ENCODE measurements at places on chromosomes 4 and X.
A peak's percentile ranks its signal among the peaks of the same experiment; 100 is the strongest.

- DNase-seq = no peak
Measured at GRCh38 chr4:185265942-185266341, 56.5 kb downstream of the SNX25 start.

DNA sequence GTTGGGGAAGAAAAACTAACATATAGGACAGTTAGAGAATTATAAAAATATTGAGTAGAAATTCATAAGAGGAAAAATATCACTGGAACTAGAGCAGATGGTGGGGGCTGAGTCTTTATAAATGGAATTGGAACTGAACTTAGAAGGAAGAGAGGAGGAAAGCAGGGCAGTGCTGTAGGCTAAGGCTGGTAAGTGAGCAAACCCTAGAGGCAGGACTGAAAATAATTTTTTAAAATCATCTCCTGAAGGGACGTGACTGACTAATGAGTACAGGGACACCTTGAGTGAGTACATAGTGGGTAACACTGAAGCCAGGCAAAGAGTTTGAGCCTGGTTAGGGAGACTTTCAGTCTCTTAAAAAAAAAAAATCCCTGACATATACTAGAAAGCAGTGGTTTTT is 63.3 kb downstream of the GALNT7 start:
- no peak for DNase-seq

DNA sequence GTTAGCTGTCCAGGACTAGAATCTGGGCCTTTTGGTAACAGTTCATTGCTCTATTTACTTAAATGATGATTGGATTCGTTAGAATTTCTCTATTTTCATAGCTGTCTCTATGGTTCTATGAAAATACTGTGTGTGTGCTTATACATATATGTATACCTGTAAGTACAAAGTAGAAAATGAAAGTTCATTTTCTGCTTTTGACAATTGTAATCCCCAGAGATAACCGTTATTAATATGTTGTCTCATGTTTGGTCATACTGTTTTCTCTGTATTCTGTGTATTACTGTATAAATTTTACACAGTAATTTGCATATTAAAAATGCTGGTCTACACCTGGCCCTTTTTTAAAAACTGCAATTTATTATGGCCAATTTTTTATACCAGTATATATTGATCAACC is 55.4 kb downstream of the CLCN3 start:
- no peak for DNase-seq

DNA sequence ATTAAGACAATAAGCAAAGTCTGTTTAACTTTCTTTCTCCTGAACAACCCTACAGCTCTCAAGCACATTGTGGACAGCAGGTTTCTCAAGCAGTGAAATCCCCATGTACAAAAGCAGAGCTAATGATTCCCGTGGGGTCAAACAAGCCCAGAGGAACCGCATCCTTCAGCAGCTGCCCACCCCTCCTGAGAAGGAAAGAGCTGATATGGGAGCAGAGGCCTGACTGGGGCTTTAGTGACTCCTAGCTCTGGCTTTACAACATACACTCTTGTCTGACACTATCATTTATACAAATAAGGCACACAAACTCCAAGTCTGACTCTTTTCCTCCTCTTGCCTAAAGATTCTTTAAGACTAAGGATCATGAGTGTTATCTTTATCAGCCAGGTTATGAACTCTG is 32.8 kb downstream of the HDAC8 start:
- DNase-seq = no peak

DNA sequence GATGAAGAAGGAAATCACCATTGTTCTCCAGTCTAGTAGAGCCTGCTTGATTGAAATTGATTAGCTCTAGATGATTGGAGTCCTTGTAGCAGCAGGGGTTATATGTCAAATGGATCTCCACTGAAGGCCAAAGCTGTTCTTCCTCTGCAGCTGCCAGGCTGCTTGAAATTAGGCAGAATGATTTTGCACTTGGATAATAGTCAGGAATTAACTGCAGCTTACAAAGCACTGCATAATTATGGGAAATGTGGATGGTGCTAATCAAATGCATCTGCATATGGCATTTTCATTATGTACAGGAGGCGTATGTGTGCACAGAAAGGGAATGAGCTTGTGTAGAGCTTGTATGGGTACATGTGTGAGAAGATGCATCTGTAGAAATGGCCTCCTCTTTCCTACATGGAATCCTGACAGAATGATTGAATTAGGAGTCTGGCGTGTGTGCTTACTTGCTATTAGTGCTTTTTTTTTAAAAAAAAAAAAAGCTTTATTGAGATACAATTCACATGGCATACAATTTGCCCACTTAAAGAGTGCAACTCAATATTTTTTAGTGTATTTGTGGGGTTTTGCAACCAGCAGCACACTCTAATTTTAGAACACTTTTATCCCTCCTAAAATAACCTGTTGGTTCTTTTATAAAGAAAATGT is 65.9 kb downstream of the TMEM131L start:
- peak; percentile 84 for DNase-seq

GRCh38 chr4:143358419-143358818 is 21.7 kb downstream of the GAB1 start:
- no peak for DNase-seq

- DNase-seq = no peak
Measured at GRCh38 chr4:57065730-57066482, 44.3 kb downstream of the IGFBP7 start.

DNA sequence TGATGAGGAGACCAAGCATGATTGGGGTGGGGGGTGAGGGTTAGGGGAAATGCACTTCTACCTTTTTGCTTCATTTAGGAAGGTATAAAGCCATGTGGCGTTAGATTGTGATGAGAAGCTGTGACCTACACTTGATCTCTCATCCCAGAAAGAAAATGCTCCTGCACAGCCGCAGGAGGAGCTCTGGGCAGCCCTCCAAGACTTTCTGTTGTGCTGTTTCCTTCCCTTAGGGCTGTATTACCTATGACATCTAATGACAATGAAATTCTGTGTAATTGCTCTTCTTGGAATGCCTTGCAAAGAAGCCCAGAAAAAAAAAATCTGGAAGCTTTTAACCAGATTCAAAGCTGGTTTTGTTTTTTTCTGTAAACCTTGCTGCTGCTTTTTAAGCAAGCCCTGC is 13.4 kb downstream of the PRPS2 start:
- no peak for DNase-seq

- DNase-seq = no peak
Measured at GRCh38 chr4:87388901-87389300, 2.1 kb downstream of the HSD17B11 start.

- DNase-seq = peak; percentile 66
Measured at GRCh38 chr4:109752525-109752924, 22.7 kb upstream of the PLA2G12A start.

DNA sequence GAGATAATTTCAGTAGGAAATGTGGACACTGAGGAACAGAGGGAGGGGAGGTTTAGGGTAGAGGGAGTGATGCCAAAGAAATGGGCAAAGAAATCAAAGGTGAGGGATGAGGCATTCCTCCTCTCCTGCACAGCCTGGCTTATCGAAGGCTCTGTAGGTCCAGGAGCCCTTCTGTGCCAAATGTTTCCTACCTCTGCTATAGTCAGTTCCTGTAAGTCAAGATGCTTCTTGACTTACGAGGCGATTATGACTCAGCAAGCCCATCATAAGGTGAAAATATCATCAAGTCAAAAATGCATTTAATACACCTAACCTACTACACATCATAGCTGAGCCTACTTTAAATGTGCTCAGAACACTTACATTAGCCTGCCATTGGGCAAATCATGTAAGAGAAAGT is 60.0 kb upstream of the ARHGAP24 start:
- no peak for DNase-seq

DNA sequence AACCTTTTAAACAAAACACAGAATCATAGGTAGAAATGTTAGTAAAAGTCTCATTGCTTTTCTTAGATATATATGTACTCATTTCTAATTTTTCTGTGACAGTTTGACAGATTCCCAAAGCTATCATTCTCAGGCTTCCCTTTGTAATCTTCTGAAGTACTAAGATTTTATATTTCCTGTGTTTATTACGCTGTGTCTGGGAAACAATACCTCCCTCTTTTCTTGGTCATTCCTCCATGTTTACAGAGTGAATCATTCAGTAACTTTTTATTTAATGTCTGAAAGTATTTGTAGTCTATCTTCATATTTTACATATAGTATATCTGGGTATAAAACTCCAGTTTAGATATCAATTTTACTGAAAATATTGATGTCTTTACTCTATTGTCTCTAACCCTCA is 1826.3 kb upstream of the IGFBP7 start:
- DNase-seq = no peak
